ENCODE measurements at places on chromosomes 5 and 9.

- no peak for DNase-seq
Measured at GRCh38 chr9:133169102-133169501, 5.4 kb upstream of the GBGT1 start.

DNA sequence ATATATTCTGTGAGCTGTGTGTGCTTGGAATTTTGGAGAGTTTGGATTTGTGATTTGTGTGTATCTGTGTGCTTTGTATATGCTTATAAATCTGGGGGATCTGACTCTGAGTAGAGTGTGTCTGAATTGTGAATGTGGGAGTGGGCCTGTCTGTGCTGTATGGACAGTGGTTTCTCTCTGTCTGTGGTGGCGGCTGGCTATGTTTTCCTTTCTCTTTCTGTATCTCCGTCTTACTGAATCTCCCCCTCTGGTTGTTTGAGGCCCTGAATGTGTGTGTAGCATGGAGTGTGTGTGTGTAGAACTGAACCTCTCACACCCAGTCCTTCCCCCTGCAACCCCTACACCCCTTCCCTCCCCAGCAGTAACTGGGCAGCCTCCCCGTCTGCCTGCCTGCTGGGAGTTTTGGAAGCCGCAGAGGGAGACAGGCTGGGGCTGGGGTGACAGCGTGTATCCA, 4.7 kb downstream of the CXXC5 start:
- no peak for DNase-seq

DNA sequence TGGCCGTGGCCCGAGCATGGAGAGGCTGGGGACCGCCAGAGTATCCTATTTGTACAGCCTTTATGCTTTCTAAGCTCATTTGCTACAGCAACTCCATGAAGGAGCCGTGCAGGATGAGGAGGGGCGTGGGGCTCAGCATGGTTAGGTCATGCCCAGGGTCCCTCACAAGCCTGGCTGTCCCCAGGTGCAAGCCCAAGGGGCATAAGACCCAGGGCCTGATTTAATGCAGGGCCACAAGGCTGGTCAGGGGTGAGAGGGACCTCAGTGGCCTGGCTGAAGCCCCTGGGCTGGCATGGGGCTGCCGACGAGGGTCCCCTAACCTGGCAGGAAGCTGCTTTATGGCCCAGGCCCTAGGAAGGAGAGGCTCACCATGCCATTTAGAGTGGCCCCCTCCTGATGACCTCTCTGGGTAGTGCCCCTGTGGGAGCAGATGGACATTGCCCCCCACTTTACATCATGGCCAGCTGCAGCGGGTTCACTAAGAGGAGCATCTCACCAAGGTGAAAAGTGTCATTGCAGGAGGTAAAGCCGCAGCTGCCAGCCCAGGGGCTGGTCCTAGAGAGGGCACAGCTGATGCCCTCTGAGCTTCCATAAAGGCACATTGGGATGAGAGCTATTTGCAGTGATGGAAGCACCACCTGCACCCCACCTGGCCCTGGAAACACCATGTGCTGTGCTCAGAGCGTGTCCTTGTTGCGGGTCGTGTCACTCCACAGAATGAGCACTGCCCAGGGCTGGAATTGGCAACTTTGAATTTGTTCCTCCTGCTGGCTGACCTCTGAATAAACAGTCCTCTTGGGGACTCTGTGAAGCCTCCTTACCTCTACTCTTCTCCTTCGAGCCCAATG, 58.9 kb downstream of the ZNF618 start:
- DNase-seq, result no peak

DNA sequence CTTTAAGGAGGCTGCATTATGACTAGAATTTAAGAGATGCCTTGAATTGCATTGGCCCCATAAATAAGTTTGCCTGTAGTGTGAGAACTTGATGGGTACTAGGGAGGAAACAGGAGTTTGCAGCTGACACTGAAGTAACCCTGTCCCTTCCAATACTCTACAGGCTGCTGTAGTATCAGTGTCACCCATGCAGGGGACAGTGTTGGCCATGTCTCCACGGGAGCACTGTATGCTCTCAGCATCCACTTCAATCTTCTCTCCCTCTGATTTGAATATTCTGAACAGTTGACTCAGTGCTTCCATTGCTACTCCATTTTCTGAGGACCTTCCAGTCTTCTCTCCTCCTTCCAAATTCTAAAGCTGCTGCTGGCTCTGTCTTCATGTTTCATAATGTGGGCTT, 11.4 kb upstream of the IFNA14 start:
- no peak for DNase-seq

GRCh38 chr5:136162008-136162407, 29.4 kb downstream of the SMAD5 start:
- no peak for DNase-seq

DNA sequence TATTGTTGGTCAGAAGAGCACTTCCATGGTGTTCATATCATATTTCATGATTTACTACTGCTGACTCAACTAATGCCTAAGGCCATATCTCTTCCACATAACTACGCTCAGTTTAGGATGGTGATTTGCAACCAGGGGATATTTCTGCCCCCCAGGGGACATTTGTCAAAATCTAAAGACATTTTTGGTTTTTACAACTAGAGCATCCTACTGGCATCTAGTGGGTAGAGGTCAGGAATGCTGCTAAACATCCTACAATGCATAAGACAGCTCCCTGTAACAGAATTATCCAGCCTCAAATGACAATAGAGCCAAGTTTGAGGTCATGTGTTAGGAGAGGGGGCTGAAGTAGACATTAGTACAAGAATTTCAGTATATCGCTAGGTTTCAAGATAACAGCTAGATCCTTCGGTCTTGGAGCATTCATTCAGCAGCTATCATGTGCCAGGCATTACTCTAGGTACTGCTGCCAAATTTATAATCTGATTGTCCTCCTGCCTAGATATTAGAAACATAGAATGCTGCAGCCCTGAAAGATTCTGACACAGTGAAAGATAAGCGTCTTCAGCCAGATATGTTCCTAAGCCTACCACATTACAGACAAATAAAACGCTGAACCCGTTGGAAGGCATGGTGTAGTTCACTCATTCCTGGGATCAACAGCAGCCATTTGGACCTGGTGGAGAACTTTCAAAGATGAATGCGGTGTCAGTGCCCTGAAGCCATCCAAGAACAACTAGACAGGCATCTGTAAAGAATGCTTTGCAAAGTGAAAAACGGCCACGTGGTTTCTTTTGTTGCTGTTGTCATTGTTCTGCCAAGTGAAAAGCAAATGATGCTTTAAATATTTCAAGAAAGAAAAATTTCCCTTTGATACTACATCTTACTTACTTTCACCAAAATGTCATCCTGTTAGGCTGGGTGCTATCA, 55.5 kb upstream of the FST start:
- no peak for DNase-seq

DNA sequence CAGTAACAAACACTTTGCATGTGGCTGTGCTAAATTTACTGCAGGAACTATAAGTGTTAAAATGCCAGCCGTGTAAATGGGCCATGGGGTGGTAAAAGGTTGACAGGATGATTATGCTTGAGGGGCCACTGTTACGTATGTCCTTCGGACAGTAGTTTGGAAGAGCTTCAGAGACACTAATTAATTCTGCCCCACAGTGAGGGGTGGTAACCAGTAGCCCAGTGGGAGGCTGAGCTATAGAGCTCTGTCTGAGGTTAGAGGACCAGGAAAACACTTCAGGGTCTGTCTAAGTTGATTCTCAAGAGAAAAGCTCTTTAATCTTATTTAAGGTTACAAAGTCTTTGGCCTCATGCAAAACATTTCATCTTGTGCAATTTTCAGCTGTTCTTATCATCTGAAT, 176.6 kb downstream of the DMRTA1 start:
- no peak for DNase-seq

DNA sequence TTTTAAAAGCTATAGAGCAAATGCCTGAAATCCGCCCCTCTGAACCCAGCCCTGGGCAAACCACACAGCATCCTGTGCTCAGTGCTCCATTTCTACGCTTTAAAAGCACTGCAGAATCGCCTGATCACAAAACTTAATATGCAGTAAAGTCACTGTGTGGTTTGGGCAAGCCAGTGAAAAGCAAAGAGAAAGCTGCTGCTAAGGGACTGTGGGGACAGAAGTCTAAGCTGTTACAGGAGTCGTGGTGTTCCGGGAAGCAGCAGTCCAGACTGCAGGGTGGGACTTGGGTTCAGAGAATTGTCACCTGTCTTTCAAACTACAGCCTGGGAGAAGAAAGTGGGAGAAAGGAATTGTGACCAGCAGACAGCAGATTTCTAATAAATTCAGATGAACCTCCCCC, 8.2 kb downstream of the RAPGEF1 start:
- DNase-seq, result no peak

DNA sequence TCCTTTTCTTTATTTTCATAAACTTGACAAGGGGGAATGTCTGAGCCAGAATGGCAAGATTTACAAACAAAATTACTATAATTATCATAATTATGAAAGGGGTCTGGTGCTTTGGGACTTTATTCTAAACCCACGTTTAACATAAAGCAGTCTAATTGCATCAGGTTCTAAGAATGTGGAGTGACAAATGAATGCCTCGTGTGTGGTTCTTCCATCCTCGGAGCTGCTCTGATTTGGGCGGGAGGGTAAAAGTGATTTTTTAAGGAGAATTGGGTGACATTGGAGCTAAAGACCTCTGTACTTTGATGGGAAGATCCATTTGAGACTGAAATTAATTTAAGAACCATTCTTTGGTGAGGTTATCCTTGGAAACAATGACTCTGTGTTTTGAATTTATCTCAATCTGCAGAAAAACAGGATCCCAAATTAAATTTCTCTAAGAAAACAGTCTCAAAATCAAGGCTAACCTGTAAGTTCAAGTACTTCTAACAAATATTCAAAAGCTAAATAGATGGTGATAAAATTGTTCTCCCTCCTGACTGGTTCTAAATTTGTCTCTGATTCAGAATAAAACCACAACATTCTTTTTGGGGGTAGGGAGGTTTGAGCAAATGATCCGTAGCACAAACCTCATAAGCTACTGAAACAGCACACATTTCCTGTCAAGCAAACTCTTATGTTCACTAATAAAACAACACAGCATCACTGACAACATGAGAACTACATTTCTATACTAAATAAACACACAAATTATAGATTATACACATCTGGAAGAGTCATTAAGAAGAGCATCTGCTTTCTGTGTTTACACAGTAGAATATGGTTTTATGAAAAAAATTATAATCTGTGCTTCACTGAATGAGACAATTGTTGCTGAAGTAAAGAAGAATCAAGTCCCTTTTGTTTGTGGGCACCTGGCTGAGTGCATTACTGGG, 85.5 kb downstream of the DCP2 start:
- peak; percentile 90 for DNase-seq

DNA sequence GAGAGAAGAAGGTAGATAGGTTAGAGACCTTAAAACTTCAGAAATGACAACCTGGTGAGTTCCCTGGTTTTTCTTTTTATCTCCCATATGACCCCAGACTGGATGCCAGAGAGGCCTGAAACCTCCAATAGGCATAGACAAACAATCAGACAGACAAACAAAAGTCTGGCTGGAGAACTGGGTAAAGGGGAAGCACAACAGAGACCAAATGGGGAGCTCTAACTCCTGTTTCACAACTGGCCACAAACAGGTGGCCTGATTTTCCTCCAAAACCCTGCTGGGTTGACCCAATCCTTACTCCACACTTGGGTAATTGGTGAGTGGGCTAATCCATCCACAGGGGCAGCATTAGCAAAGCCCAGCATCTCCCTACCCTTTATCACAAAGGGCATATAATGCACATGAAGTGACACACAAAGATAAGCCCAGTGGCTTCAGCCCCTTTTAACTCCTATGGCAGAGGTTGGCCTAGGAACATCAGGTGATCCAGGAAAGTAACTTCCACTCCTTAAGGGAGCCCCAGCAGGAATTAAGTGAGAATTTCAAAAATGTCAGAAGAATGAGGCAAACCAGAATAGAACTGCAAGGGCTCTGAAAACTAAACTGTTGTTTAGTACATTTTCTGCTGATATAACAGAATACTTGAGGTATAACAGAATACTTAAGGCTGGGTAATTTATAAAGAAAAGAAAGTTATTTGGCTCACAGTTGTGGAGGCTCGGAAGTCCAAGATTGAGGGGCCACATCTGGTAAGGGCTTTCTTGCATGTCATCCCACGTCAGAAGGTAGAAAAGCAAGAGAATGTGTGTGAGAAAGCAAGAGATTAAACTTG, 60.9 kb upstream of the ROR2 start:
- DNase-seq, result no peak

- no peak for DNase-seq
Measured at GRCh38 chr5:72662305-72662704, 154.2 kb upstream of the TNPO1 start.

- DNase-seq, result no peak
Measured at GRCh38 chr9:84969084-84969483, 299.6 kb downstream of the NTRK2 start.

DNA sequence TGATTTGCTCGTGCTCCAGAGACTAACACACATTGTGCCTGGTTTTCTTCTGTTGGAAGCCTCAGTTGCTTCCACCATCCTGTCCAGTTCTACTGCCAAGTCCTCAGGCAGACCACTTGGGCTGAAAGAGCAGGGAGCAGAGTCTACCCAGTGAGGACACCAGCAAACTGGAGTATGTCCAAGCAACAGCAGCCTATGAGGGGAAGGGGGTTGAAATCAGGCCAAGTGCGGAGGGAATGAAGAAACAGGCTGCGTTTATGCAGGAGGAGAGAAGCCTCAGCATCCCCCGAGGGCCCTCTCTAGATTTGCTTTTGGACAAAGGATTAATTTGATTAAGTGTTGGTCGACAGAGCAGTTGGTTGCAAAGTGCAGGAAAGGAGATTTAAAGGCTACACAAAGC, 14.5 kb downstream of the DOCK2 start:
- DNase-seq, result no peak

GRCh38 chr5:179167871-179168451, 107.8 kb downstream of the ZNF354C start:
- DNase-seq, result no peak

DNA sequence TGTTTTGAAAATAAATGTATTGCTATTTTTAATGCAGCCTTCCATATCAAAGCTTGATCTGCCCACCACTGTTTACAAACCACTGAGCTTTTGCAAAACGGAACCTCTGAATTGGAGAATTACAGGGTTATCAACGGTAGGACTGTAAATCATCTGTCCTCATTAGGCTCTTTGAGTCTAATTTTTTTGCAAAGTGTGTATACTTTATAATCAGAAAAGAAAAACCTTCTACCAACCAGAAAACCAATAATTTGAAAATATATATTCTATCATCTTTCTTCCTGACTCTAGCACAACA, 6.8 kb upstream of the SLC2A8 start:
- no peak for DNase-seq

GRCh38 chr9:107932601-107933000, 443.0 kb upstream of the KLF4 start:
- DNase-seq, result peak; percentile 42
